NCI-H524 (cell line): ENCODE measurements at places on chromosomes 6 and 20.

DNA sequence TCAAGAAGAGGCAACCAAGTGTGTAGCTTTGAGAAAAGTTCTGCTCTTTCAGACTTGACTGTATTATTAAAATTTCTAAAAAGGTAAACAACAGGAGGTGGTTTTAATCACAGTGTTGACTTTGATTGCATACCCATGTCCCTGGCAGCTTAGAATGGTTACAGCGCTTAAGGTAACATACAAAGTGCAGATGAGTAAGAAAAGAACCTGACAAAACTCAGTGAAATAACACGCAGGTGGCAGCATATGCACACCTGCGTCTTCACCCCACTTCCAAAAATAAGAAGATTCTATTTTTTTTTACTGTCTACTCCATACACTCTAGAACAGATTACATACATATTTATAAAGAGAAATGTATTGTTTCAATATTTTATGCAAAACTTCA lies 233.5 kb downstream of the GMPR start:
- no peak for DNase-seq

DNA sequence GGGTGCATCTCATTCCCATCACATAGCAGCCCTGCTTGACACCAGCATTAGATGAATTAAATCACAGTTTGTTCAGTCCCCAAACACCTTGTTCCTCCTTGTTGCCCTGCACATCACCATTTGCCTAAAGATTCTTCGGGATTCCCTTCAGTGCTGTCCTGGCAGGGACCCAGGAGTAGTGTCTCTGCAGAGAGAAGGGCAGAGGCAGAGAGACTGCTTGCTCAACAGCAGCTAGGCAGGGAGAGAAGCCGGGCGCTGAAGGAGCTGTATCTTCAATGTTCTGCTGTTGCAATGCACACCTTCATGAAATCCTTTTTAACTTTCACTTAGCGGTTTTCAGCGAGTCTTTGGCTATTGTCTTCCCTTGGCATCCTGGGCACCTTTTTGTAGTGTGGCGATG lies 362.9 kb downstream of the FARS2 start:
- DNase-seq: no peak

GRCh38 chr20:56412949-56413348 lies 889 bp downstream of the CASS4 start:
- DNase-seq: no peak

DNA sequence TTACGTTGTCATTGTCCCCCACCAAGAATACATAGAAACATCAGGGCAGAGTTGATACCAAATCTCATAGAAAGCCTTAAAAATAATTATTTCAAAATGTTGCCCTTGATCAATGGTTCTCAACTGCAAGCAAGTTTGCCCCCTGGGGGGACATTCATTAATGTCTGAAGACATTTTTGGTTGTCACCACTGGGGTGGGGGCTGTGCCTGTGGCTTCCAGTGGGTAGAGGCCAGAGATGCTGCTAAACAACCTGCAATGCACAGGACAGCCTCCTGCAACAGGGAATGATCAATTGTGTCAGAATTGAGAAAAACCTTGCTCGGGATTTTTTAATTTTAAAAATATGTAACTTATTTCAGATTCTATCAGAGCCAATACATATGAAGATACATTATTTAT lies 130.6 kb upstream of the DOK5 start:
- DNase-seq: no peak
